ENCODE measurements at places on chromosomes 16 and 17. TPM values are rescaled to one million over a fixed set of nuclear protein-coding genes. Genes with fewer than 3 reads are reported as not detected.

Gene LRRC46
- not detected for total RNA-seq

Gene CACNB1
- 7.0 TPM for total RNA-seq

Gene SKAP1
- total RNA-seq: not detected

Gene ABCC3
- total RNA-seq: 12.5 TPM

Gene ITPRIPL2
- 41.1 TPM for total RNA-seq

Gene OTOA
- total RNA-seq: 0.09 TPM

Gene TNFRSF17
- total RNA-seq: not detected

Gene MT1H
- total RNA-seq: not detected

Gene DRC3
- 1.8 TPM for total RNA-seq

Gene KRT20
- not detected for total RNA-seq

Gene TBC1D3K
- not detected for total RNA-seq

Gene RHBDL3
- not detected for total RNA-seq

Gene ADAM11
- total RNA-seq: 0.36 TPM

Gene ZG16
- not detected for total RNA-seq

Gene COX6A2
- not detected for total RNA-seq

Gene KNOP1
- 12.7 TPM for total RNA-seq

Gene CD7
- not detected for total RNA-seq

Gene HEATR9
- total RNA-seq: not detected

Gene YPEL2
- 10.8 TPM for total RNA-seq

Gene TMEM235
- not detected for total RNA-seq

Gene VTN
- total RNA-seq: 0.09 TPM

Gene GH1
- total RNA-seq: not detected

Gene SLC38A10
- total RNA-seq: 49.5 TPM

Gene KRTAP2-1
- total RNA-seq: not detected

Gene CX3CL1
- total RNA-seq: 0.33 TPM

Gene MYH1
- total RNA-seq: 0.08 TPM

Gene GUCY2D
- not detected for total RNA-seq

Gene MT4
- total RNA-seq: not detected

Gene CRYBA1
- not detected for total RNA-seq

Gene COG1
- total RNA-seq: 28.1 TPM

Gene FBF1
- 14.1 TPM for total RNA-seq
